ENCODE measurements at places on chromosomes 5 and 9.
A peak's percentile ranks its signal among the peaks of the same experiment; 100 is the strongest.

GRCh38 chr9:85142968-85143367, 473.4 kb downstream of the NTRK2 start:
- DNase-seq = no peak

- DNase-seq = peak; percentile 90
Measured at GRCh38 chr9:134624621-134625181, 16.9 kb upstream of the COL5A1 start.

DNA sequence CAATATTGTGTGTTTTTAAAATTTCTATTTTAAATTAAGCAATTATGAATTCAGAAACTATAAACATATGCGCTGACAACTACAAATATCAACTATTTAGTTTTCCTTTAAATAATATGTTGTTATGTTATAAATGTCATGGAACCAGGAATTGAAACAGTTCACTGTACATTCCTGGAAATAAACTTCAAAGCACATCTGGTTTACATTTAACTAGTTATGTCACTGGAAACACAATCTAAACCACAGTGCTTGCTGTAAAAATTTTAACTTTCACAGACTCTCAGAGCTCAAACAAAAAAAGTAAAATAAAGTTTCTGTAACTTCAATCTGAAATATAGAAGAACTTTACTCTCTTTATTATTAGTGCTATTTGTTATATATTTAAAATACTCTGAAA, 179.2 kb downstream of the FBN2 start:
- no peak for DNase-seq

DNA sequence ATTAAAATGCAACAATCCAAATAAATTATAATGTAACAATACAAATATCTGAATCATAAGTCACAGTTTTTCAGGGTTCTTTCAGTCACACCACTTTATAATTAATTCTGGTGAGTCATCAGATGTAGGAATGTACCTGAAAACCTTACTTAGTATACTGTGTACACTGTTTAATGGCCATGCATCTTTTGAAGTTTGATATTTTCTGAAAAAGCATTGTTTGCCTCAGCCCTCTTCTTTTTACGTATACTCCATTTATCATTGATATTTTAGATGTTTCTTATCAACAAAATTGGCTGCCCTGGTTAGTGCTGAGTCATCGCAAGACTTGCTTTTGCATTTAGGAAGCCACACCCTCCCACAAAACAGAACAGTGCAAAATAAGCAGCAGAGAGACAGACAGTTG, 218.6 kb downstream of the PJA2 start:
- DNase-seq = peak; percentile 57

- no peak for DNase-seq
Measured at GRCh38 chr5:147336876-147337275, 102.0 kb downstream of the STK32A start.

GRCh38 chr5:180643191-180643851, 6.1 kb downstream of the FLT4 start:
- DNase-seq = no peak

DNA sequence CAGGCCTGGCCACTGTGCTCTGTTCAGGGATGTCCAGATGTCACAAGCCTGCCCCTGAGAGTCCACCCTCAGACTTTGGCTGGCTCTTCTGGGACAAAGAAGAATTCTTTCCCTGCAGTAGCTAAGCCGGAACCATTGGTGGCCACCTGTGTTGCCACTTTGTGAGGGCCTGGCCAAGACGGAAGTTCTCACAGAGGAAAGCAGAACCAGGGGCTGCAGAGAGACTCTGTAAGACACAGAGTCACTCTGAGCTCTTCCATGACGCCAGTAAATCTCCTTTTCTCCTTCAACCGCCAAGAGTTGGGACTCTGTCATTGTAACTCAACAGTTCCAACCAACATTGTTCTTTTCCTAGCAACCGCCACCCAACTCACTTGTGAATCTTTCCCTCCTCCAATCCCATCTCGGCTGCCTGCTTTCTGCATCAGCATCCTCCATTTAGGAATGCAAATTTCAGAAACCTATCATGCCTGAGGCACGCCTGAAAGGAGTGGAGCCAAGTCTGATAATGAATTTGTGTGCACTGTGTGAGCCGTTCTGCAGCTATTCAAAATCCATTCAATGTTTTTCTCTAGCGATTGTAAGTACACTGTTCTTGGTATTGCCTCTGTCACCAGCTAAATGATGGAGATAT, 37.8 kb upstream of the ATP6V1G1 start:
- DNase-seq = no peak

DNA sequence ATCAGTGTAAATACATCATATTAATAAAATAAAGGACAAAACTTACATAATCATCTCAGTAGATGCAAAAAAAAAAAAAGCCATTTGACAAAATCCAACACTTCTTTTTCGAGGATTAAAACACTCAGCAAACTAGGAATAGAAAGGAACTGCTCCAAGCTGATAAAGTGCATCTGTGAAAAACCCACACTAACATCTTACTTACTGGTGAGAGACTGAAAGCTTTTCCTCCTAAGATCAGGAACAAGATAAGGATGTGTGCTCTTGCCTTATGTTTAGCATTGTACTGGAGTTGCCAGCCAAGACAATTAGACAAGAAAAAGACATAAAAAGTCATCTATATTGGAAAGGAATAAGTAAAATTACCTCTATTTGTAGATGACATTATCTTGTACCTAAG, 120.2 kb upstream of the SAP30L start:
- no peak for DNase-seq

GRCh38 chr9:35364817-35365585, 124.9 kb upstream of the RUSC2 start:
- no peak for DNase-seq

GRCh38 chr5:104111632-104112031, 549.0 kb upstream of the NUDT12 start:
- no peak for DNase-seq

DNA sequence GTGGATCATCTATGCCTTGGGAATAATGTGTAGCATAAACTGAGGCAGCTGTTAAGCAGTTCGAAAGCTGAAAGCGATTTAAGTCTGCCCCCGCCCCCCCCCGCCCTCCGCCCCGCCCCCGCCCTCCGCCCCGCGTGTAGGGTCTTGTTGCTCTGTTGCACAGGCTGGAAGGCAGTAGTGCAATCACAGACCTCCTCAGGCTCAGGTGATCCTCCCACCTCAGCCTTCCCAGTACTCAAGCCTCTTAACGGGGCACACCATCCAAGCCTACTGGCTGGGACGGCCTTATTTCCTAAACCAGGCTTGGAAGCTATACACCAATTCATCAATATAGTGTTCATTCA, 945 bp downstream of the ANKDD1B start:
- DNase-seq = no peak

DNA sequence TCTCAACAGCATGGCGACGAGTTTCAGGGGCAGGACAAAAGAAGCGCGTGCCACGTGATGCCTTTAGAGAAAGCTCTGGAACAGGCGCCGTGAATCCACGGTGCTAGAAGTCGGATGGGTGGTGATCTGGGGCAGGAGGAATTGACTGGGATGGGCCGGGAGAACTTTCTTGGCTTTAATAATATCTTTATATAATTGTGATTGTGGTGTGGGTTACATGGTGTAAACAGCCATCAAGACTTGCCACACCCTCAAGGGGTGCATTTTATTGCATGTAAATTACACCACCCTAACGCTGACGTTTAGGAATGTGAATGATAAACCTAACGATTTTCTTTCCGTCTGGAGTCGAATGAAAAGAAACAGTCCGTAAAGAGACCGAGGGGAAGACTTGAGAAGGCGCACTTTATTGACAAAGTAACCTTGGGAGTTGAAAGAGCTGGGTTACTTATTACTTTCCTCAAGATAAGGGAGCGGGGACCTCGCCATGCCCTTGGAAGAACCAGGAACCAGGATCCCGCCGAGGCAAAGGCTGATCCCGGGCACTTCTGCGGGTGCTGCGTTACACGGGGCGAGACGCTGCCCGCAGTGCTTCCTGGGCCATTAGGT, 8.5 kb downstream of the NRARP start:
- no peak for DNase-seq

GRCh38 chr9:115015018-115015635, 84.7 kb upstream of the TNFSF8 start:
- DNase-seq = peak; percentile 67

DNA sequence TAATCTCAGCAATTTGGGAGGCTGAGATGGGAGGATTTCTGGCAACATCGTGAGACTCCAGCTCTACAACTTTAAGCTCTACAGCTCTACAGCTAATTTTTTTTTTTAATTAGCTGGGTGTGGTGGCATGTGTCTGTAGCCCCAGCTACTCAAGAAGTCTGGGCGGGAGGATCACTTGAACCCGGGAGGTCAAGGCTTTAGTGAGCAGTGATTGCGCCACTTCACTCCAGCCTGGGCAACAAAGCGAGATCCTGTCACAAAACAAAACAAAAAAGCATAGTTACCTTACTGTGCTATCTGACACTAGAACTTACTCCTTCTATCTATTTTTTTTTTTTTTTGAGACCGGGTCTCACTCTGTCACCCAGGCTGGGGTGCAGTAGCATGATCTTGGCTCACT, 6.3 kb upstream of the WDR38 start:
- DNase-seq = no peak

DNA sequence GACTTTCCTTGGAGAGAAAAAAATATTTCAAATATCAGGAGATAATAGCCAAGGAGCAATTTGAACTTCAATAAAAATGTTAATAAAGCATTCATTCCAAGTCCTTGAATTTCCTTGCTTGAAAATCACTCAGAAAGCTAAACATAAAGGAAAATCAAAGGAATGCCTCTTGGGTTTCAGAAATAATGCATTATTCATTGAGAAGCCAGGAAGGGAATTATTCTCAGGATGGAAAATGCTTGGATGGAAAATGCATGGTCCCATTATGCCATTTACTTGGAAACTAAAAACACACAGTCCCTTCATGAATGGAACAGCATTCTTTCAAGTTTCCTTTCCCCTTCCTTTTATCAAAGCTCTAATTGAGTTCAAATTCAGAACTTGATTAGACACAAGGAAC, 160.9 kb downstream of the LPAR1 start:
- no peak for DNase-seq

DNA sequence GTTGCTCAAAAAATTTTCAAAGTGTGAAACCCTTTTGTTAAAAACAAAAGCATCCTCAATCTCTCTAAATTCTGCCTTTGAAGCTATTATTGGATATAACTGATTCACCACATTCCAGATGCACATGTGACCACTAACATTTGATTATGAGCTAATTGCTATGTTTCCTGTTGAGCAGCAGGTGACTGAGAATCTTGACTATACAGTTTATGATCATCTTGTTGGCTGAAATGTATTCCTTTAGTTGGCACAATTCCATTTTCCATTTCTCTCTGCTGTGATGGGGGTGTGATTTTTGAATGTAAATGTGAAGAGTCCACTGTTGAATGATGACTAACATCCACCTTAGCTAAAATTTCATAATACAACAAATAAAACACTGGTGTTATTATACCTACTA, 10.7 kb downstream of the LYSMD3 start:
- peak; percentile 41 for DNase-seq

DNA sequence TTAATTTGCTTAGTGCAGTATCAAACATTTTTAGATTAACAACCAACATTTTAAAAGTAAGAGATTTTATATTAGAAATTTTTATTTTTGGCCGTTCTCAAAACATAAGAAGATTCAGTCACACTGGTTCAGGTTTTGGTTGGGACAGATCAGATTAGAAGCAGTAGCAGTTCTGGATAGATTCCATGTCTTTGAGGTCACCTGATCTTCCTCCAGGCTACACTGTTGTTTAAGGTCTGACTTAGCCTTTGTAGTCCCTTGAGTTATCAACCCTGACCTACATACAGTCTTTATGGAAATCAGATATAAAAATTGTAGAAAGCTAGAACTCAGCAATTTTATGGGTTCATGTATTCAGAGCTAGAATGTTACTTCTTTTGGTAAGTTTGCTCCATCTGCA, 910.0 kb upstream of the WWC1 start:
- peak; percentile 8 for DNase-seq

DNA sequence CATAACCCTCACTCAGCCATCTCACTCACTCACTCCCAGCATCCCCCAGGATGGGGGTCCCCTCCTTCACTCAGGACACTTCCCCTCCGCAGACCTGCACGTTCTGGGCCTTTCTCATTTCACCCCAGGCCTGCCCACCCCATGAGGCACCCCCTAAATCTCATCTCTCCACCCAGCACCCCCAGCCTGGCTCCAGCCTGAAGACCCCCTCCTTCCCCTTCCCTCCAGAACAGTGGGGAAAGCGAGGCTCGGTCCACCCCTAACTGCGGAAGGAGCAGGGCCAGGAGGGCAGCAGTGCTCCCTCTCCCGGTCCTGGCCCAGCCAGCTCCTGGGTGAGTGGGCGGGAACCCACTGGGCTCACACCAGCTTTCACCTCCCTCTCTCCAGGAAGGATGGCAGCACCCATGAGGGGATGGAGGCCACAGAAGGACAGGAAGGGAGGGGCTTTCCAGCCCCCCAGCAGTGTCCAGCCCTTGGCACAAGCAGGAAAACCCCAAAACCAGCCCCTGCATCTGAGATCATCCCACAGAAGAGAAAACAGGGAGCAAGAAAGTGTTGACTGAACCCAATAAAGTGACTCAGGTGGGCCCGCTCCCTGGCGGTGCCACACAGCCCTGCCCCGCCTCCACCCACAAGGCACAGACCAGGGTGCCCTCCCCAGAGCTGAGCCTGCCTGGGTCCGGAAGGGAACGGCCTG, 55.0 kb downstream of the LRSAM1 start:
- peak; percentile 91 for DNase-seq

- peak; percentile 57 for DNase-seq
Measured at GRCh38 chr9:128275198-128276007, at the start of gene GOLGA2. GOLGA2 (minus strand) TSS chr9:128276007; CDS start chr9:128275976, 31 bp downstream.

DNA sequence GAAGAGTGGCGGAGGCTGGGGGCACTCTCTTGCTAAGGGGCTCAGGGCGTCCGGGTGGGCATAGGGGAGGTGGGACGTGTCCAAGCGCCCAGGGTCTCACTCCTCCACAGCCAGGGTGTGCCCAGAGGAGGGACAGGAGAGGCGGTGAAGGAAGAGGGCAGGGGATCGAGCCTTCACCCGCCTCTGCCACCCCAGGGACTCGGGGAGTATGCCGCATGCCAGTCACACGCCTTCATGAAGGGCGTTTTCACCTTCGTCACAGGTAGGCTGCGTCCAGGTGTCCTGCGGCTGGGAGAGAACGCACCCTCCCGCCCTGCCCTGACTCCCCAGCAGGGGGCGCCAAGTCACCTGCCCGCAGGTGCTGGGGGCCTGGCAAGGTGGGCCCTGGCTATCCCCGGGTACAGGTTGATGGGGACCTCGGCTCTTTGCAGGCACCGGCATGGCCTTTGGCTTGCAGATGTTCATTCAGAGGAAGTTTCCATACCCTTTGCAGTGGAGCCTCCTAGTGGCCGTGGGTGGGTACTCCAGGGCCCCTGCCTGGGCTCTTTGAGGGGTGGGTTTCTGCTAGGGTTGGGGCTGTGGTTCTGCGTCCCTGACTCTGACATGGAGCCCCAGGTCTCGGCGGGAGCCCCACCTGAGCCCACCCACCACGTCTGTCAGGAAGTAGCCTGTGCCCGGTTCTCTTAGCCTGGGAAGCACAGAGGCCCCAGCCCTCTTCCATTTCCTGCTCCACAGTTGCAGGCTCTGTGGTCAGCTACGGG, 552 bp downstream of the TMEM141 start:
- peak; percentile 45 for DNase-seq

GRCh38 chr5:95070453-95070852, 214.4 kb downstream of the MCTP1 start:
- no peak for DNase-seq

GRCh38 chr5:73272351-73272750, 99.4 kb downstream of the TMEM174 start:
- no peak for DNase-seq
